Fibroblast of pulmonary artery (primary cell): ENCODE measurements at places on chromosomes 5 and 9.

DNA sequence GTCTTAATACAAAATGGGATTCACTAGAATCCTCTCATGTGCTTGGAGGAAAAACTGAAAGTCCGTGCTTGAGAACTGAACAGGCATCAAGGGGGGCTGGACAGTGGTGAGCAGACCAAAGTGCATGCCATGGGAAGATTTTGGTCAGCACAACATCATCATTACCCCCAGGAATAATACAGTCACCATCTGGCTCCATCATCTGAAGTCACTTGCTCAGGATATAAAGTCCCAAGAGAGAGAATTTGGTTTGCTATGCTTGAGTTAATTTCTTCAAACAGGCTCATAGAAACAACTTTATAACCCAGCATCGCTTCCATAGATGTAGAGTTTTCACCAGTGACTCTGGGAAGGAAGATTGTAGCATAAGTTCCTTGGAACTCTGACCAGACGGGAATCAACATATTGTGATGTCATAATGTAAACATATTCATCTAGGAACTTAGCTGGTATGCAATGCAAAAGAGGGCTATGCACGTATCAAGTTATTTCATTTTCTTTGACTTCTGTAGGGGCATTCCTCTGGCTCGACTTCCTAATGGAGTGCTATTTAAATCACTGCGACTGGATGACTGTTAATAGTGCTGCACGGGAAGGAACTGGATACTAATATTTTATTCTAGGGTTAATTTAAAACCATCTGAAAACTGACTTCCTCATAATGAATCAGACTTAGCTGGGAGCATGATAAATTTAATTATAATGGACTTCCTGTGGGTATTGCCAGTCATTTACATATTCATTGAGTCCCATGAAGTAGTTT lies 145.2 kb downstream of the MTRR start:
- no peak for DNase-seq

GRCh38 chr5:110105692-110106091 lies 416.0 kb downstream of the MAN2A1 start:
- DNase-seq, result peak; percentile 31

- no peak for DNase-seq
Measured at GRCh38 chr5:32369542-32370155, 56.9 kb upstream of the MTMR12 start.

GRCh38 chr5:180394031-180394636 lies 41.0 kb upstream of the GFPT2 start:
- DNase-seq, result no peak

GRCh38 chr5:65072850-65073249 lies 304.1 kb downstream of the CWC27 start:
- DNase-seq, result no peak

GRCh38 chr9:75051285-75051684 lies 23.2 kb upstream of the CARNMT1 start:
- DNase-seq, result no peak

DNA sequence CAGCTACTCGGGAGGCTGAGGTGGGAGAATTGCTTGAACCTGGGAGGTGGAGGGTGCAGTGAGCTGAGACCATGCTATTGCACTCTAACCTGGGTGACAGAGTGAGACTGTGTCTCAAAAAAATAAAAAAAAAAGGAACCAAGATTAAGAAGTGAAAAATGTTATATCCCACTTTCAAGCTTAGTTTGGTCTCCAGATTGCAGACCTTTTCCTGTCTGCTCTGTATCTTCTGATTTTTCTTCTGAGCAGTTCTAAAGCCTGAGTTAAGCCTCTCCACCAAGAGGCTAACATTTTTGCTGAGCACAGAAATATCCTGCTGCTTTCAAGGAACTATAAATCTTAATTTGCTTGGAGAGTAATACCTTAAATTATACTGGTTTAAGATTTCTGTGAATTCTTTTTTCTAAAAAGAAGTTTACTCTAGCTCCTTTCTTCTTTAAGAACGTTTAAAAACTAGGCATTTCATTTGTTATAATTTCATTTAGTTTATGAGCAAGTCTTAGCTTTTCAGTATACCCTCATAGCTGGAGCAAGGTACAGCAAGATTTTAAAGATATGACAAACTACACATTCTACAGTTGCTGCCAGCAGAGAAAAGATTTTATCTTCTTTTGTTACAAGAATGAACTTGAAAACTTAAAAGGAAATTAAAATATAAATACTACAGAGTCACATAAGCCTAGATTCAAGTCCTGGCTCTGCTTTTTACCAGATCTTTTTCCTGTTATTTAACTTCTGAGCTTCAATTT lies 55.0 kb downstream of the GARNL3 start:
- DNase-seq, result no peak

DNA sequence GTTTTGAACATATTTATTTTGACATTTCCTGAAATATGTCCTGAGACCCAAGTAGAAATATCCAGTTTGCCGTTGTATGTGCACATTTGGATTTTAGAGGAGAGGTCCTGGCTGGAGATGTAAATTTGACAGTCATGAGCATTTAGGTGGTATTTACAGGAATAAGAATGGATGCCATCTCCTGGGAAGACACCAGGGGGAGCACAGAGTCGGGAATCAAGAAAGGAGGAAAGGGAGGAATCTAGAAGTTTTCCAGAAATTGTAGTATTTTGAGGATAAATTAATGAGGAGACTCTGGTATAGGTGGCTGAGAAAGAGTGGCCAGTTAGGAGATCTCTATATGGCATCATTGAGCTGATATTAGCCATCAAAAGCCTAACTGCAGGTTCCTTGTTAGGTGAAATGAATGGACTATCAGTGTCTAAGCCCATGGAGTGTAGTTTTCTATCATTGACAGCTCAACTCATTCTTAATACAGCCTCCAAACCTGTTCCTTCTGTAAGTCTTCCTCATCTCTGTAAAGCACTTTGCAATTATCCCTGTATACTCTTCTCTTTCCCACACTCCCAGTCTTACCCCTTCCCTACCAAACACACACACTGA lies 7.2 kb downstream of the GAPT start:
- peak; percentile 63 for DNase-seq

GRCh38 chr5:84301535-84301934 lies 83.1 kb downstream of the EDIL3 start:
- DNase-seq, result peak; percentile 34

DNA sequence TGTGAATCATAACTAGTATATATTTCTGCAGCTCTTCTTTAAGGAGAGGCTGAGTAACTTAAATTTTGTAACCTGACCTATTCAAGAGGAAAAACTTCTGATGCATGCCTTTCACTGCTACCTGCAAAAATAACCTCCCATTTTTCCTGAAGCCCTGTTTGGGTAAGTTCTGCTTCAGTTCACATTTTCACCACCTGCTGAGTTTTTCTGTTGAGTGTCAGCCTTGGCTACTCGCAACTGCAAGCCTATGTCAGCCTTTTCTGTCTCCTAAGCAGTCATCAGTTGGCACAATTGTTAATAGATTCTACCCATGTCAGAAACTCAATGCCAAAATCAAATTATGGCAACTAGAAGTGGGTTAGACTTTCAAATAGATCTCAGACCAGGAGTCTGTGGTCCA lies 8.2 kb upstream of the TNFAIP8 start:
- DNase-seq, result no peak

- no peak for DNase-seq
Measured at GRCh38 chr9:72139226-72139625, 10.0 kb upstream of the GDA start.

GRCh38 chr5:162929104-162929503 lies 508.3 kb upstream of the CCNG1 start:
- DNase-seq, result no peak

GRCh38 chr5:29143266-29143665 lies 2050.2 kb upstream of the CDH6 start:
- DNase-seq, result no peak

GRCh38 chr5:73419117-73419464 lies 29.5 kb downstream of the FOXD1 start:
- DNase-seq, result no peak

- peak; percentile 16 for DNase-seq
Measured at GRCh38 chr5:117337064-117337749, 762.6 kb upstream of the SEMA6A start.

GRCh38 chr9:35287987-35288632 lies 126.3 kb downstream of the UNC13B start:
- DNase-seq, result no peak

DNA sequence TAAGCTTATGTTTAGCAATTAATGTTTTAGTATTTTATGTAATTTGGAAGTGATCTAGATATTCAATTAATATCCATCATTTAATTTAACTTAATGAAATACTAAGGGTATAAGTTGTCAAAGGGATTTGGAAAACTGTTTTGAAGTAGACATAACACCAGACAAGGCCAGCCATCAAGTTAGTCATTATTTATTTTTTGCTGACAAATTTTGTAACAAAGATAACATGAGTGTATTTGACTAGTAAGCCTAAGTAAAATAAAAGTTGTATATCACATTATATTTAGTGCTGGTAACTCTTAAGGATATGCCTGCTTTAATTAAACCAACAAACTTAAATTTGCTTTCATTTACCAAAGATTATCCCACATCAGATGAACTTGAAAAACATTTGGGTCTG lies 125.9 kb upstream of the TNFAIP8 start:
- DNase-seq, result no peak

- peak; percentile 53 for DNase-seq
Measured at GRCh38 chr5:178590141-178590923, at the start of gene COL23A1. TSS of gene COL23A1 (minus strand) at chr5:178590393.

DNA sequence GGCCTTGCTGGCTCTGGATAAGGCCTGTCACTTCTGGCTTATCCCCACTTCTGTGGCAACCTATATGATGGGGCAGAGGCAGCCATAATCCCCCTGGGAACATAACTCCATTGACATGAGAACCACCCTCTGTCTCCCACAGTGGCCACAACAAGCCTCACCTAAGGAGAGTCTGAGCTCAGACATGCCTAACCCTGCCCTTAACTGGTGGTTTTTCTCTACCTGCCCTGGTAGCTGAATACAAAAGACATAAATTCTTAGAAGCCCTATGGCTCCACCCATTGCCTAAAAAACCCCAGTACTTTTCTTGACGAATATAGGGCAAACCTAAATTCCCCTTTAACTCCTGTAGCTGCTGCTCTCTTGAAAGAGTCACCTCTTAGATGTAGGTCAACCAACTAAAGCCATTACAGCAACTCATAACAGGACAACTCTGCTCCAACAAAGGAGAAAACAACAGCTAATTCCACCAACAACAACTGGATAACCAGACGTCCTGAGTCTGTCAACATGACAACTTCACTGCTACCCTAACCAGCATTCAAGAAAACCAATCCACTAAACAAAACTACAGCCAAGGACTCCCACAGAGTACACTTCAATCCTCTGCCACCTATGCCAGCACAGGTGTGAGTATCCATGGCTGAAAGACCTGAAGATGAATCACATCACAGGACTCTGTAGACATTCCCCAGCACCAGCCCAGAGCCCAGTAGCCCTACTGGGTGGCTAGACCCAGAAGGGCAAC lies 427.7 kb downstream of the PRELID2 start:
- DNase-seq, result no peak

- no peak for DNase-seq
Measured at GRCh38 chr5:68747521-68747920, 346.3 kb upstream of the SLC30A5 start.

GRCh38 chr9:91116211-91116610 lies 245.5 kb downstream of the AUH start:
- no peak for DNase-seq

DNA sequence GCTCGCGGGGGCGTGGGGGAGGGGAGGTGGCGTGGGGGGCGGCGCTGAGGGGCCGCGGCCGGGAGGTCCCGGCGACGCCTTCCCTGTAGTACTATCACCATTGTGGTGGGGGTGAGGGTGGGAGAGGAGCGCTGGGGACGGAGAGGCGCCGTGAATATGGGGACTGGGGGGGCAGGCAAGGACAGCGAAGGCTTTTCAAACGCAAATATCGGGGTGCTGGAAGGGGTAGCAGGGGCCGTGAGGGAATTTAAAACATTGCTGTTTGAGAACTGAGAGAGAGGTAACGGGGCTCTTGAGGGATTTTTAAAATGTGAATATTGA lies 427 bp downstream of the RBM27 start:
- no peak for DNase-seq

- no peak for DNase-seq
Measured at GRCh38 chr9:120926397-120926928, at the start of gene TRAF1. TSS of gene TRAF1 (minus strand) at chr9:120926796. CDS start at chr9:120926075, 721 bp downstream.

- no peak for DNase-seq
Measured at GRCh38 chr9:87685871-87686519, 39.9 kb upstream of the CTSL start.

DNA sequence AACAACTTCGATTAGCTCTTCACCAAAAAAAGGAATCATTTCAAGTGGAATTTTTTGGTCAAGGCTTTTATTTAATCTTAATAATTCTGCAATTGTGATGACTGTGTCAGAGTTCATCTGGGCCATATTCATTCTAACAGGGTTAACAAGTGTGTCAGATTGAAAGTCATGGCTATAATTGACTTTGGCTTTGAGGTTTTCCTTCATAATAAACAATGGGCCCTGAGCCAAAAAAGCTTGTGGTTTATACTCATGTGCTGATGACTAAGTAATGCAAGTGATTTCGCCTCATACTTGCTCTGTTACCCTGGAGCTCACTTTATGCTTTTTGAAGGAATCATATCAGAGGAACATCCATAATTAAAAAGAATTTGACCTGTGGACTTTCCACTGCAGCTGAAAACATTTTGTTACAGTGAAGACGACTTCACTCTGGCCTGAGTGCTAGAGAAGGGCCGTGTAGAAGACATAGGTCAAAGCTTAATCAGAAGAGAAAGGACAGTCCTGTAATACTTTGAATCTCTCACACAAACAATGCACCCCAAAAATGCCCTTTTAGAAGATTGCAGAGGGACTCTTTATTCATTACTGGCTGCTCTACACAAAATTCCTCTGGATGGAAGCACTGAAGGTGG lies 101.7 kb downstream of the GDNF start:
- peak; percentile 89 for DNase-seq

DNA sequence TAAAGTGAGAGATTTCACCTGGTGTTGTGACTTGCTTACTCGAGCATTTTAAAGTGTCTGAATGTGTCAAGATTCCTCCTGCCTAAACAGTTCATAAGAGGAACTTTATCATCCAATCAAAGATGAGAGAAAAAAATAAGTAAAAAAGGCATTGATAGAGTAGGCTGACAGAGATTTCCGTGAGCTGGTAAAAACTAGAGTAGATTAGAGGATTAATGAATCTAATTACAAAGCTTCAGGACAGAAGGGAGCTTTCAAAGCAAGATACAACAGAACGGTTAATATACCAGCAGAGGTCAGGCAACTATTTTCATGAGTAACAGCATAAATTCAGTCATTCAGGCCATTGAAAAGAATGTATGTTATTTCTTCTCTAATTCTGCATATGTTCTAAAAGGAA lies 91.5 kb downstream of the ADAMTS6 start:
- no peak for DNase-seq

GRCh38 chr5:26690511-26690910 lies 347.9 kb downstream of the CDH9 start:
- no peak for DNase-seq

GRCh38 chr5:37888476-37888875 lies 48.6 kb upstream of the GDNF start:
- no peak for DNase-seq

DNA sequence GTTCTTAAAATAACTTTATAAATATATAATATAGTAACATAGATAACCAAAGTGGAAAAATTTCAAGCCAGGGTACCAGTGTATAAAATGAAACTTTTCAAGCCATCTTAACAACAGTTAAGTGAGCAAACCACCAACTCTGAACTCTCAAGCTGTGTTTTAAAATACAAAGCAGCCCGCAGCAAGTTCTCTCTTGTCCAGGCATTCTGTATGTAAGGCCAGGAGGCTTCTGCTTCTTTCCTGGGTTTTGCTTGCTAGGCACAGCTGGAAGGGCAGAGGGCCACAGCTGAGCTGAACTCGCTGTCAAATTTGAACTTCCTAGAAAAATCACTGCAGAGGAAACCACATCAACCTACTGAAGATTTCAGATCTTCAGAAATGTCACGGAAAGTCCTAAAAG lies 6.8 kb upstream of the CTNNAL1 start:
- no peak for DNase-seq

GRCh38 chr9:38363589-38363925 lies 28.9 kb upstream of the ALDH1B1 start:
- no peak for DNase-seq
